Stimulated activated naive CD8-positive, alpha-beta T cell treated with anti-CD3 and anti-CD28 coated beads, Interleukin-15, Interleukin-2, amounts not matched to agents 100 U/mL and 50 U/mL, for 24 hours (primary cell): ENCODE measurements at places on chromosomes 3 and 15.

DNA sequence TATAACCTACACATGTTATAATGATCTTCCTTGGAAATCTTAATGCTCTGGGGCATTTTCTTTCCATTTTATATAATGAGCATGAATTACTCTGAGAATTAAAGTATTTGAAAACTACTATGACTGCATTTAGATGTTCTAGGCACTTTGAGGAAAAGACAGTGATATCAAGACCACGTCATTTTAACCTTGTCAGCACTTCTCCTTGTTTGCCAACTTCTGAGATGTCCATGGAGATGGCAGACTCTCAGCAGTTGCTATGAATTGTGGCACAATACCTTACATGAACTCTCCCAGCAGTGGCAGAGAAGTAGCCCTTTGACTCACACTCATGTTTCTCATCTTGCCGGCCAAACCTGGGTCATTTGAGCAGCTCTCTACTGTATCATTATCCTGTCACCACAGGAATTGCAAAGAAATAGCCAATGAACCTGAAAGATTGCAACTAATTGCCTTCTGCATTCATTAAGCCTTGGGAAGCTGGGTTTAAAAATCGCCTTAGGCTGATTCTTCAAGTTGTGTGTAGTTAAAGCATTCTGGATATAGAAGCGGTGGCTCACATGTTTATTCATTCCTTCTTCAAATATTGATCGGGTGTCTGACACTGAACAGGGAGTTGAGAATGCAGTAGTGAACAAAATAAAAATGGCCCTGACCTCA lies 272.2 kb upstream of the CFAP20DC start:
- no peak for DNase-seq

DNA sequence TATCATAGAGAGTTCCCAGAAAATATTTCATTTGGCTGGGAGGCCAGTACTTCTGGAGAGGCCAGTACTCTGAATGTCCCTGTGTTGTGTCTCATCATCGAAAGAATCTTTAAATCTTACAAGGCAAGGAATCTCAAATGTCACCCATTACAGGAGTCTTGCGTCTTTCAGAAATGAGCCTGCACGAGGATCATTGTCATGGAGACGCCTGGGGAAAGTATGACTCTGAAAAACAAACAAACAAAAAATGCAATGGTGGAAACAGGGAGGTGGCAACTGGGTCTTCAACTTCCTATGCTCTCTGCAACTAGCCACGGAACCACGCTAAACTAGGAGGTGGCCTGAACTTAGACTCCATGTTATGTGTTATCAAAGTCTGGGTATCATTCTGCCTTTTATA lies 804.6 kb downstream of the EPHA3 start:
- no peak for DNase-seq

DNA sequence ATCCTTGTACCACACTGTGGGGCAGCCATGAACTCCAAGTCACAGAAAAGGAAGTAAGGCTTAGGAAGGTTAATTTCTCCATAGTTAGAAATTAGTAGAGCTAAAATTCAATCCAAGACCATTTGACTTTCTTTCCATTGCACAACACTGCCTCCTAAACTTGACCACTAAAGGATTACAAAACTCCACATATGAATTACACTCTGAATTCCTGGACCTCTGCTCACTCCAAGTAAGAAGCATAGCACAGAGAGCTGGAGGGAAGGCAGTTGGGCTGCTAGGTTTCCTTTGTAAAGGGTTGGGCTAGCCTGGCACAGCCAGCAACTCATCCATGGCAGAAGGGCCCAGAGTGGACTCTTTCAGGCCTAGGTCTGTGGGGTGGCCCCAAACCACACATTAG lies 134.4 kb downstream of the MYLK start:
- DNase-seq, result no peak

DNA sequence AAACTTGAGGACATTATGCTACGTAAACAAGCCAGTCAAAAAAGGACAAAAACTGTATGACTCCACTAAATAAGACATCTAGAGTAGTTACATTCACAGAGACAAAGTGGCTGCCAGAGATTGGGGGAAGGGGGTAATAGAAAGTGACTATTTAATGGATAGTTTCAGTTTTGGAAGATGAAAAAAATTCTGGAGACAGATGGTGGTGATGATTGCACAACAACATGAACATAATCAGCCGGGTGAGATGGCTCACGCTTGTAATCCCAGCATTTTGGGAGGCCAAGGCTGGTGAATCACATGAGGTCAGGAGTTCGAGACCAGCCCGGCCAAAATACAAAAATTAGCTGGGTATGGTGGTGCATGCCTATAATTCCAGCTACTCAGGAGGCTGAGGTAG lies 40.6 kb downstream of the DPP8 start:
- DNase-seq, result no peak

- peak; percentile 6 for DNase-seq
These were observed 82.7 kb upstream of the SLC6A6 start for GRCh38 chr3:14319654-14320182.

- DNase-seq, result no peak
These were observed 84.2 kb upstream of the PDZRN3 start for GRCh38 chr3:73708956-73709355.
